ENCODE measurements at places on chromosomes 2 and 18.

- no peak for DNase-seq
These were observed 328.4 kb downstream of the CDH7 start for GRCh38 chr18:66078925-66079800.

GRCh38 chr2:163207693-163208370 is 369.3 kb upstream of the KCNH7 start:
- DNase-seq = no peak

- DNase-seq = no peak
These were observed 83.1 kb downstream of the EDAR start for GRCh38 chr2:108905906-108906305.

- DNase-seq = no peak
These were observed 270.1 kb downstream of the TCF4 start for GRCh38 chr18:55317864-55318263.

- DNase-seq = no peak
These were observed 47.9 kb downstream of the ARMC9 start for GRCh38 chr2:231246171-231246842.

Measured in activated CD4-positive, CD25-positive, alpha-beta regulatory T cell treated with anti-CD3 and anti-CD28 coated beads, Interleukin-2, amount 50 U/mL, for 16 hours (primary cell).